ENCODE measurements at places on chromosomes 11 and 22. TPM values are rescaled to one million over a fixed set of nuclear protein-coding genes. Genes with fewer than 3 reads are reported as not detected.

TMEM191C gene
- 3.4 TPM for polyA plus RNA-seq

SOX10 gene
- polyA plus RNA-seq = 3.8 TPM

LDLRAD3 gene
- polyA plus RNA-seq = 22.8 TPM

SAA2 gene
- not detected for polyA plus RNA-seq

MAPK8IP2 gene
- 1.5 TPM for polyA plus RNA-seq

TRIM29 gene
- 0.17 TPM for polyA plus RNA-seq

KCTD14 gene
- polyA plus RNA-seq = 24.9 TPM

OLFML1 gene
- polyA plus RNA-seq = 0.03 TPM

HOATZ gene
- polyA plus RNA-seq = not detected

NRIP3 gene
- 3.9 TPM for polyA plus RNA-seq

GALNT18 gene
- 10.4 TPM for polyA plus RNA-seq

OR5T2 gene
- polyA plus RNA-seq = not detected
